ENCODE measurements at places on chromosomes 16 and 17.

DNA sequence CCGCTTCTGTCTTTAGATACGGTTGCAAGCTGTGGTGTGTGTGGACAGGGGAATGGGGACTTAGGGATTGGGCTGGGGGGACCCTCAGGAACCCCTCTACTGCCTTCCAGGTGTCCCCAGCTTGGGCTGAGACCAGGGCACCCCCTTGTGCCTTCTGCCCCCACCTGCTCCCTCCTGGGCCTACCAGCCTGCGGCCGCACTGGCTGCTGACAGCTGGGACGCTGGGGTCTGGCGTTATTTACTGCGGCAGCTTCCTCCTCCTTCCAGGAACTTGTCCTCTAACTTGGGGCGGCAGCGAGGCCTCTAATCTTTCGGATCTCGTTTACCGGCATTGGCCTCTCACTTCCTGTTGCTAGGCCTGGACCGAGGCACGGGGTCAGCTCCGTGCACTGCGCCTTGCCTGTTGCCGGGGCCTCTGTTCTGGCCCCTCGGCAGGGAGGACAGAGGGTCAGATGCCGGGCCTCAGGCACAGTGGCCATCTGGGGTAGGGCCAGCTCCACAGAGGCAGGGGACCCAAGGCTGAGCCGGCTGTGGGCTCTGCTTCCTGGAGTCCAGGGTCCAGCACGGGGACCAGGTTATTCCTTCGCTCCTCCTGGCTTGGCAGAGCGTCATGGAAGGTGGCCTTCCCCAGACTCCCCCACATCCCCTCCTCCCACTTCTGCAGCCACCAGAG, 31.8 kb downstream of the TMEM235 start:
- no peak for DNase-seq

DNA sequence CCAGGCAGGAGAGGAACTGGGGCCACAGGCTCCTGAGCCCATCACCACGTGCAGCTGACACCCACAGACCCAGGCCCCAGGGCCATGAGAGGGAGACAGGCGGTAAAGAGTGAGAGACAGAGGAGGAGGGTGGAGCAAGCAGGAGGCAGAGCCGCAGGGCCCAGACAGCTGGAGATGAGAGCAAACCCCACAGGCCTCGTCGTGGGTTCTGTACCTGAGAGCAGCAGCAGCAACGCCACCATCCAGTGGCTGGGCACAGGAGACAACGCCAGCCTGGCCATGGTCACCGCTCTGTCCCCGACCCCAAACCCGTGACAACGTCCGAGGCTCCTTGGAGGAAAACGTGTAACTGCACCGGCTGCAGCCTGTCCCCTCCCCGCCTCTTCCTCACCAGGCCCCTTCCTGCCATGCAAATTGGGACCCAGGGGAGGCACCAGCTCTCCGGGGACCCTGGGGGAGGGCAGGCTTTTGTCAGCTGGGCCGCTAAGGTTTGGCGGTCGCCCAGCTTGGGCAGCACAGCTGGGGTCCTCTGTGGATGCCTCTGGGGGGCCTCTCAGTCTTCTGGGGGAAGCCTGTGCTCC, at the start of gene CD79B:
CD79B (minus strand) TSS at position 351 of the 581 bp plus-strand sequence; CDS start at position 281, 70 bp downstream.
- no peak for DNase-seq

DNA sequence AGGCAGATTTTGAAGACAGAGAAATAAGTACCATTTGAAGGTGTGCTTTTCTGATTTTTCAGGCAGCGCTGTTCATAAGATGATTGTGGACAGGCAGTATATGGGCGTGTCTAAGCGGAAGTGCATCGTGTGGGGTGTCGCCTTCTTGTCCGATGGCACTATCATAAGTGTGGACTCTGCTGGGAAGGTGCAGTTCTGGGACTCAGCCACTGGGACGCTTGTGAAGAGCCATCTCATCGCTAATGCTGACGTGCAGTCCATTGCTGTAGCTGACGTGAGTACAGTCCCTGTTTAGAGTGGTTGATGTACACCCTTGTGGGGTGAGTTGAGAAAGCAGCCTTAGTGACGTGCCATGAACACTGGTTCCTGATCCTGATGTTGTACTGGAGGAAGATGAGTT, 10.7 kb downstream of the UTP4 start:
- DNase-seq: no peak

DNA sequence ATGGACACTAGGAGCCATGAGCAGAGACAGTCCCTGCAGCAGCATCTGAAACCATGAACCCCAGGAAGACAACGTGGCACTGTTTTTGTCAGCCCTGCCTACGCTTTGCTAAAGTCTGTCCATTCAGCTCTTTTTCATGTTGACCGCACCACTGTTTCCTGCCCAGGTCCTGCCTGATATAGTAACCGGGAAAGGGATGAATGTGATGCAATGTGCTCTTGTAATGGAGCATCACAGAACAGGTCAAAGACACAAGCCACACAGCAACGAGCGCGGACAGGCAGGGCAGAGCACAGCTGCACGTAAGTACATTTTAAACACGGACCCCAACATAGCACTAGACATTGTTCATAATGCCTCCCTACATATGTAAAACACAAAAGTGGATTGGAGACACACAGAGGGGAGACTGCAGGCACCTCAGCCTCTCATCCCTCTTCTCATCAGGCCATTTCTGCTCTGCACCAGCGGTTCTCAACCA, 16.9 kb upstream of the TNFRSF13B start:
- DNase-seq: no peak

- no peak for DNase-seq
Observed at GRCh38 chr16:67571981-67572431, 9.7 kb downstream of the CTCF start.

DNA sequence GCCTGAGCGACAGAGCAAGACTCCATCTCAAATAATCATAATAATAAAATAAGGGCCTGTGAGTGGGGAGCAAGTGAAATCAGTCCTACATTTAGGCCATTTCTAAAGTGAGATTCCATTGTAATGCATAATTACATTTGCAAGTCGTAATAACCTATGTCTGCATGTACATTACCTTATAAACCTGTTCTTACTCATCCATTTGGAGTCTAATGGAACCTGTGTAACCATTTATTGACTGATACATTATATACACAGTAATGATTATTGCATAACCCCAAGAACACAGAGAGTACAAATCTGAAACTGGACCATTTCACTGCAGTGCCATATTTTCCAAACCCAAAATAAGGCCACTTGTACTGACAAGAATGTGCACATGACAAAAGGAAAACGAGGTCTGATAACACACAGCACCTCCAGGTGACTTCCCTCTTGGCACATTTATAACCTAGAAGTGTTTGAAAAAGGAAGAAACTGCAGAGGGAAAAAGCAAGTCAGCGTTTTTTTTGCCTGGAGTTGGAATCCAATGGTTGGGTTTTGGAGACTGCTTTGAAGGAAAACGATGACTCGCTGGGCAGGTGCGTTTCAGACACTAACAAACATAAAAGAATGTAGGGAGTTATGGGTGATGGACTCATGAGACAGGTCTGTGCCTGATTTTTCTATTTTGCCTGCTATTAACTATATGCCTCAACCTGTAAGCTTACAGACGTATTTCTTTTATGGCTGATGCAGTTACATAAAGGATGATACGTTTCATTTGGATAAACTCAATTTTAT, 63.6 kb upstream of the KIFC3 start:
- DNase-seq: no peak

GRCh38 chr16:82735186-82735585, 108.4 kb downstream of the CDH13 start:
- no peak for DNase-seq

All from COR-L47 (cell line).